Testis (tissue), 5 donors: ENCODE measurements at places on chromosomes 6 and 20. TPM values are rescaled to one million over a fixed set of nuclear protein-coding genes. Genes with fewer than 3 reads are reported as not detected.

GRCh38 chr6:47626782-47627181 is 71.6 kb upstream of the ADGRF4 start:
- no peak for DNase-seq

DNA sequence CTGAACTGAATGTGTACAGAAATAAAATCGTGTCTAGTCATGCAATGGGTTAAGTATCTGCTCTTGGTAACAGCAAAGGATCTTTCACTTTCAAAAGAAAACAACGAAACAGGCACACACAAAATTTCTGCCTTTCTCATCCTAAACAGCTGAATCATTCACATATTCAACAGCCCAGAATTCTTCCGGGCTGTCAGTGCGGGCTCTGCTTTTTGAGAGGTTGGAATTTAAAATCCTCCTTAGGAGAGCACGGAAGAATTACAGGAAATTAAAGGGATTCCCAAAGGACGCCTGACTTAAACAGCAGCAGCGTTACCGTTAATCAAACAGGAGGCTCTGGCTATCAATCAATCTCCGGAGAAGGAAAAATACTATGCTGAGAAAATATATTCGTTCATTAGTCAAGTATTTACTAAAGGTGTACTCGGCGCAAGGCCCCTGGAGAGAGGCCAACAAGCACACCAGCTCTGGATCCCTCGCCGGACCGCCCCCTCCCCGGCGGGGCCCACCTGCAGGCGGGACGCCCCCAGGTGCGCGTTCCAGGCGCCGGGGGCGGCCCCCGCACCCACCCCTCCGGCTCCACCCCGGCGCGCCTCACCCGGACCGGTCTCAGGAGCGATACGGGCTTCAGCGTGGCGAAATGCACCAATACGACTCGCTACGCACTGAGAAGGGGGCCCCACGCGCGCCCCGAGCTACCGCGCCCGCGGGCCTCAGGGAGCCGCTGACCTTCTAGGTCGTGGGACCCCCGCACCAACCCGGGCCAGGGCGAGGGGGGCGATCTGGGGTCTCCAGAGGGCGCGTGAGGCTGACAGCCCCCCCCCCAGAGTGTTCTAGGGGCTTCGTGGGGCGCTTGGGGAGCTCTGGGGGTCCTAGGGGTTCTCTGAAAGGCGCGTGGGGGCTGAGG is 1.0 kb downstream of the NAPB start:
- DNase-seq, result peak; percentile 67

- no peak for DNase-seq
Observed at GRCh38 chr6:43728586-43728985, 41.0 kb upstream of the MRPS18A start.

DNA sequence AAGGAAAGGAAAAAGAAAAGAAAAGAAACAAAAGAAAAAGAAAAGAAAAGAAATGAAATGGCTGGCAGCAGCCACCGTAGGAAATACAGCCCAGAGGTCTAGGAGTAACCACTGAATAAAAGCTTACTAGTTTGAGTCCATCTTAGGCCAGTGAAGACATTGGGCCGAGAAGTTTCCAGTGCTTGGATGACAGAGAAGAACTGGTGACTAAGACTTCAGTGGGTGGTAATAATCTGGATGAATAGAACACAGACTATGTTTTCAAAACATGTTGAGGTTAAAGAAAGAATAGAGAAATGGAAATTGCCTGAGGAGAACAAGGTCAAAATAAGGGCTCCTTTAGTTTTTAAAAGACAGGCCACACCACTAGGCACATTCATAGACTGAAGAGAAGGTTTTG is 198.8 kb downstream of the ATXN1 start:
- no peak for DNase-seq

GRCh38 chr20:45833883-45834796 is 541 bp downstream of the SNX21 start:
- DNase-seq, result peak; percentile 84

GRCh38 chr20:58538752-58539151 is 23.6 kb upstream of the APCDD1L start:
- DNase-seq, result peak; percentile 5

- no peak for DNase-seq
Observed at GRCh38 chr6:125836466-125836865, 45.7 kb downstream of the NCOA7 start.

DNA sequence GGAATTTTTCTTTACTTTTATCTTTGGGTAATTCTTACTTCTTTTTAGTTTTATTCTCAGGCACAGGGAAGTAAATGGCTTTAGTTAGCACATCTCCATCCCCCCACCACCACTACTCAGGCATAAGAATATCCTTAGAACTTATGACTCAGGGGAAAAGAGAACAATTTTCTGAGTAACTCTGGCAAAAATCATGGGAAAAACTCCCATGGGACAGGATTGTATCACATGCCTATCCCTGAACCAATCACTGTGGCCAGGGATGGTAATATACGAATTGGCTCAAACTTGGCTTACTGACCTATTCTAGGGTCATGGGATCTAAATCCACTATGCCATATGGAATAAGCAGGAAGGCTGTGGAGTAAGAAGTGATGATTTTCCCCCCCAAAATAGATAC is 339.1 kb downstream of the BTBD3 start:
- DNase-seq, result no peak

DNA sequence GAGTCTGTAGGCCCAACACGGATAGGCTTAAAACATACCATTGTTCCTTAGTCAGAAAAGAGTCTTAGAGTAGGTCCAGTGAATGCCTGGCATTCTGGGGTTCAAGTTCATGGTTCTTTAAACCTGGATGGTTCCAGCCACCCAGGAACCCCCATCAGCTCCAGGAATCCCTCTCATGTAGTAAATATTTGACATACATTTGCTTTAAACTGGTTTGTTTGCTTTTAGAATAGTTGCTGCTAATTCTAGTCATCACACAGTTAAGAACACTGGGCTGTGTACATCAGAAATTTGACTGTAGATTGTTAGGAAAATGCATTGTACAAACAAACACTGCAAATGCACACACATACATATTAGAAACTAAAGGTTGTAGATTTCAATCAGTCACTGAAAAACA is 30.6 kb upstream of the PBOV1 start:
- no peak for DNase-seq

- DNase-seq, result no peak
Observed at GRCh38 chr20:58131551-58132142, 96.8 kb downstream of the ANKRD60 start.

GRCh38 chr20:50663095-50663821 is 28.1 kb downstream of the RIPOR3 start:
- DNase-seq, result peak; percentile 62

DNA sequence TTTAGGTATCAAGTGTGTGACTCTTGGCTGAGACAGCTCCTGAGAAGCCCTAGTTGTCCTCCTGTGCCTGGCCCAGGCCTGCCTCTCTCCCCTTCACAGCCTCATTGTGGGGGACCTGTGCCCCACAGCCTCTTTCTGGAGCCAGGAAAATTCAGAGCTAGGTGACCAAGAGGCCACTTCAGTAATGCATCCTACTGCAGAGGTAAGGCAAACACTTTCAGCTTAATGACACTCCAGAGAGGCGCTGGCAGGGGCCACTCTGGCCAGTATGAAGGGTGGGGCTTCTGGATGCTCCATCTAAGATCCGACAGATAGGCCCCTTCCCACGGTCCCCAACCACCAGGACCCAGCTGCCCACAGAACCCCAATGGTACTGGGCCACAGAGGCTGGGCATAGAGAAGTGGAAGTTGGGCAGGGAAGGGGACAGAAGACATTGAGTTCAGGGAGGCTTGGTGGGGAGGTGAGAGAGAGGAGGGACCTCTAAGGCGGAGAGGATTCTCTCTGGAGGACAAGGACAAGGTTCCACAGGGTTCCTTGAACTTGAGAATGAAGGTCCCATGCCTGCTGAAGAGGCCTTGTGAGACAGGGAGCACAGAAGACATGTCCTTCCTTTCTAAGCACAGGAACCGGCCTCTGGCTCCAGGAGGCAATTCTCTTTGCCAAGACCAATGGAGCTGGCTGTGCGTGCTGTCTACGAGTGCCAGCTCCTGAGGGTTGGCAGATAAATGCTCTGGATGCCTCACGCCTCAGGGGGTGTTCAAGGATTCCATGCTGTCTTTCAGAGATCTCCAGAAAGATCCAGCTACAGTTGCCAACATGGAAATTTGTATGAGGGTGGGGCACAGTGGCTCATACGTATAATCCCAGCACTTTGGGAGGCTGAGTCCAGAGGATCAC is 46.4 kb upstream of the TGM2 start:
- no peak for DNase-seq

GRCh38 chr6:35076997-35077712 is 64.0 kb downstream of the TCP11 start:
- DNase-seq, result no peak

DNA sequence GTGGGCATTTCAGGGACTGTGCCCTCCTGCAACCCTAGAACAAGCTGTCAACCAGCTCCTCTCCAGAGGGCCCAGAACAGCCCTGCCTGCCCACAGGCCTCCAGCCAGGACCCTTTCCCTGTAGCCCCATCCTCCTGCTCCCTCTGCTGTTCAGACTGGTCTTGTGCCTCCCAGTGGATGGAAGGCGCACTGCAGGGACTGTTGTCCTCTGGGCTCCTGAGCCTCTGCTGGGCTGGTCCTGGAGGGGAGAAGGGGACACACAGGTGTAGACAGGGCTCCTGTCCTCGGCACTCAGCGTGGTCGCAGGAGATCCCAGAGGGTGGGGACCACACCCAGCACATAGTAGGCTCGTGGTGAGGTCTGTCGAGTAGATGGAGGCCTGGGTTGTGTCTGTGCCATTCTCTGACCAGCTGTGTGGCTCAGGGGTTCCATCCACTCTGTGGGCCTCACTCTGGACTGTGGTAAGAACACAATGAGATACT is 11.5 kb downstream of the ITPR3 start:
- DNase-seq, result peak; percentile 65

DNA sequence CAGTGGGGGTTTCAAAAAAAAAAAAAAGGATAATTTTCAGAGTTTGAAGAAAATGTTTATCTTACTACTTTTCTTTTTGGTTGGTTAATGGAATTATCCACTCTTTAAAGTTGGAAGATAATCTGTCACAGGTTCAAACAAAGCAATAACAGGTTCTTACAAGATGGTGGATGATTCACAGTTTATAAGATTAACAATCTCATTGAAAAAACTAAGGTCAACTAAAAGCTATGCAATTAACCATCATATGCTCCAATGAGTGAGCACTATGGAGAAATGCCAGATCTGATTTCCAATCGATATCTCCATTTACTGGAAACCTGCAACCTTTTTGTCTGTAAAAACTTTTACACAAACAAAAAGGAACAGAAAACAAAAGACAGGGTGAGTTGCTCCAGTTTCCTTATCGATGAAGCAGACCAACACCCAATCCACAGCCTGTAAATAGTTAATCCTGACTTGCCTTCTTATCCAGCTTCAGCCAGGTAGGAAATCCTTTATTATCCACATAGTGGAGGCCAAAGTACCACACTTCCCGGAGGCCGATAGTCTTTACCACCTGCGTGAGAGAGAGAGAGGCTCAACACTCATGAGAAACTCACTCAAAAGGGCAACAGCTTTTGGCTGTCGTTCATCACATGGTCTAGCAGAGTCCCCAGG is 32.4 kb downstream of the EZR start:
- no peak for DNase-seq

- DNase-seq, result peak; percentile 37
Observed at GRCh38 chr6:42522942-42523814, 40.7 kb upstream of the UBR2 start.

GRCh38 chr6:3385660-3386151 is 71.1 kb downstream of the SLC22A23 start:
- DNase-seq, result peak; percentile 35

GRCh38 chr20:55342822-55343221 is 662.5 kb downstream of the CBLN4 start:
- no peak for DNase-seq

DNA sequence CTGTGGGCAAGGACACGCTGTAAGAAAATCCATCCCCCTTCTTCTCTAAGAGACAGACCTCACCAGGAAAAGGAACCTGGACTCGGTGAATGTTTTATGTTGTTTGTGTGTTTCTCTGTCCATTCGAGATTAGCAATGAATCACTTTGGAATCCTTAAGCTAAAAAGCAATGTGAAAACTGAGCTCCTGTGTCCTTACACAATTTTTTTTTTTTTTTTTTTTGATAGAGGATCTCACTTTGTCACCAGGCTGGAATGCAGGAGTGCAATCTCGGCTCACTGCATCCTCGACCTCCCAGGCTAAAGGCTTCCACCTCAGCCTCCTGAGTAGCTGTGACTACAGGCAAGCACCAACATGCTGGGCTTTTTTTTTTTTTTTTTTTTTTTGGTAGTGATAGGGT is 32.1 kb downstream of the BFSP1 start:
- DNase-seq, result no peak

- DNase-seq, result no peak
Observed at GRCh38 chr6:134624781-134625180, 306.9 kb upstream of the SGK1 start.

DNA sequence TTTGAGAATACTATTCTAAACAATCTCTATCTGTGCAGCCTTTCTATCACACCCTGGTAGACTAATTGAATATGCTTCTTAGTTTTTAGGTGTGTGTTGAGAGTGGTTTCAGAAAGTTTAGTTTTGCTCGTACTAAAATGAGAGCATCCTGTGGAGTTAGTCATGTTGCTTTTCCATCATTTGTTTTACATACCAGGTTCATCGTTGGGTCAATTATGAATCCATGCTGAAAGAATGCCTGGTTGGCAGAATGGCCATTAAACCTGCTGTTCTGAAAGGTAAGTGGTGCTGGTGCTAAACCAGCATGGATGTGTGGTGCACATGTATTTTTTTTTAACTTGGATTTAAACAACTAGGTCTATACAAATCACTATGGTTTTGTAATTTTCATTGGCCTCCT is 49.3 kb downstream of the CYB5R4 start:
- DNase-seq, result no peak

DNA sequence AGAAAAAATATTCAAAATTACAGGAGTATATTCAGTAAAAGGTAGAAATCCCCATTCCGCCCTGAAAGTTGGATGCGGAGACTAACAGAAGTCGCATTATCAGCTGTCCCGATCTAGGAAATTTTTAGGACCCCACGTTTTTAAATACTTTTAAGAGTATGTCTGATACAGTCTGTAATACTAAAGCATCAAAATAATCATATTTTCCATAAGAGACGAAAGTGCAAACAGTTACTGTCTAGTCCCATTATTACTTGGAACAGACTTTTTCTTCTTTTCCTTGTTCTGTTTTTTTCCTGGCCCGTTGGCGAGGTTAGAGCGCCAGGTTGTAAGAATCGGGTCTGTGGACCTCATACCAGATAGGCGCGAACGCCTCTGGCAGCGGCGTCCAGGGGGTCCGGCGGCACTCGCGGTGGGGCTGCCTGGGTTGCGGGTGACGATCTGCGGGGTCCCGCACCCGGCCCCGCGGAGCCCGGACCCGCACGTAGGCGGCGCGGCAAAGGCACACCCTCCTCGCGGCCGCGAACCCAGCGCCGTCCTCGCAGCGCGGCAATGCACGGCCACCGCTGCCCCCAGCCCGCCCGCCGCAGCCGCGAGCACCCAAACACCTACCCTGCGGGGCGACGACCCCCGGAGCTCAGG is 460 bp downstream of the PLAGL1 start:
- DNase-seq, result peak; percentile 19

DNA sequence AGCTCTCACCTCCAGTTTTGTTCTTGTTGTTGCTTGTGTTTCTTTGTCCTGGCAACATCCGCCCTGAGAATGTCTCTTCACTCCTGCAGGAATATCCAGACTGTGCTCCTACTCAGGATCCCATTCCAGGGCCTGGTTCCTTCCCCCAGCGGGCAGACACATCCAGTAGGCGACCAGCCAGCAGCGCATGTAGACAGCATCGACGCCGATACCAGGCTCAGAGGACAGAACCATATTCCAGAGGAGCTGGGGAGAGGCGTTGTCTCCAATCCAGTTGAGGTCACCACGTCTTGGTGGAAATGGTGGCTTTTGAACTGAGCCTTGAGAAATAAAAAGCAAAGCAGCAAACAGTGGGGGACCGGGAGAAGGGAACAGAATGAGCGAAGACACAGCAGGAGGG is 114.6 kb upstream of the THBS2 start:
- no peak for DNase-seq

The C6orf15 gene
- not detected for total RNA-seq

The OXT gene
- total RNA-seq, result 3.7 TPM

The KCNQ2 gene
- total RNA-seq, result 49.2 TPM
